Stimulated activated CD4-positive, alpha-beta T cell treated with anti-CD3 and anti-CD28 coated beads, Interleukin-1b, Interleukin-23, amount 100 ng/mL, for 4 hours (primary cell): ENCODE measurements at places on chromosomes 13 and 19.
A peak's percentile ranks its signal among the peaks of the same experiment; 100 is the strongest.

GRCh38 chr13:108357228-108357627 lies 87.7 kb downstream of the TNFSF13B start:
- DNase-seq: no peak

GRCh38 chr13:22776394-22777186 lies 404.2 kb upstream of the SGCG start:
- DNase-seq: no peak

- peak; percentile 81 for DNase-seq
Measured at GRCh38 chr19:16324384-16325160, at the start of gene KLF2. TSS of gene KLF2 (plus strand) at chr19:16324826. CDS start at chr19:16324924, 98 bp downstream.

- DNase-seq: no peak
Measured at GRCh38 chr13:94267581-94268366, 211.7 kb downstream of the DCT start.

DNA sequence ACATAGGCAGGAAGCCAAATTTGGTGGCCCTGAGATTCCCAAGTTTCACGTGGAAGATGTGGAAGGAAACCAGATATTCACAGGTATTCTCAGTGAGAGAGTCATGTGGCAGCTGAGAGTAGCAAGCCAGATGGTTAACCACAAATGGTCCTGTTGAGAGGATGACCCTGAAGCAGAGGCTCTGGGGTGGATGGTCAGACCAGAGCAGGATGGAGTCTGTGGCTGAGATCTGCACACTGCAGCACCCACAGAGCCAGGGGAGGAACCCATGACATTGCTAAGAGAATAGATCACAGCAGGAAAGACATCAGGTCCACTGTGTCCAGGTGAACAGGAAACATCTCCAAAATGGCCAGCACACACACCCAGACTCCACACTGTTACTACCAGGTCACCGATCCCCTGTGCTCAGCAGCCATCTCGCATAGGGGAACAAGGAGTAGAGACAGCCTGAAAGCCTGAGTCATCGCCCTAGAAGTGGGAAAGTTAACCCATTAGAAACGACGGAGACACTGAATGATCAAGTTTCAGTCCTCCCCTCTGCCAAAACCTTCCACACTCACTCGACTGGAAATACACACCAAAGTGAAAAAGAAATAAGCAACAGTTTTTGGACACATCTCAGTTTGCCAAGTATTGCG lies 160.0 kb downstream of the RBM26 start:
- no peak for DNase-seq

DNA sequence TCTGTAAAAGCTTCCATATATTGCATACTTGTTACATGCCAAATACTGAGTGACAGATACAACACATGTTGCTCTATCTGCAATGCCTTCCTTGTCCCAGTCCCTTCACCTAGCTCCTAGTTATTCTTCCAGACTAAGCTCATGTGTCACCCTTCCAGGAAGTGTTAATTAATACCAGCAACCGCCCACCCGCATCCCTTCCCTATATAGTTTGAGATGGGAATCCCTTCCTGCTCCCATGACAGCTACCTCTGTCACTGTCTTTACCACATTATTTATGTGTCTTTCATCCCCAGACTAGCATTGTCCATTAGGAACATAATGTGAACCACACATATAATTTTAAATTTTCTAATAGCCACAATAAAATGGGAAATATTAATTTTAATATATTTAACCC lies 49.5 kb upstream of the FRY start:
- no peak for DNase-seq

DNA sequence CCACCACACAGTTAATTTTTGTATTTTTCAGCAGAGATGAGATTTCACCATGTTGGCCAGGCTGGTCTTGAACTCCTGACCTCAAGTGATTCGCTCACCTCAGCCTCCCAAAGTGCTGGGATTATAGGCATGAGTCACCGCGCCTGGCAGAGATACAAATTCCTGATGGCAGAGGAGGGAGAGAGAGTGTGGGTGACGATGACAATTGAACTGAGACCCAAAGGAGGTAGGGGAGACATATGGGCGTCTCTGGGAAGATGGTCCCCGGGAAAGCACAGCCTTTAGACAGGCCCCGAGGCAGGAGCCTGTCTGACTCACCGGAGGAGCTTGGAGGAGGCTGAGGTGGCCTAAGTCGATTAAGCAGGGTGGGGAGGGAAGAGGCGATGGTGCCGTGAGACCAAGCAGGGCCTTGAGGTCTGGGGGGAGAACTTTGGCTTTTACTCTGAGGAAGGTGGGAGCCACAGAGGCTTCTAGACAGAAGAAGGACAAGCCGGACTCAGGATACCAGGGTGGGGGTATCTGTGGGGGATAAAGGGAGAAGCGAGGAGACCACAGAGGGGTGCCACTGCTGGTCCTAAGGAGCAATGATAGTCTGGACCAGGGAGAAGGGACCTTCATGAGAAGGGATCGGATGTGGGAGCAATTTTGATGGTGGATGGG lies 38.2 kb downstream of the ARRDC2 start:
- DNase-seq: no peak

GRCh38 chr19:46967578-46968032 lies 52.0 kb upstream of the NPAS1 start:
- no peak for DNase-seq

DNA sequence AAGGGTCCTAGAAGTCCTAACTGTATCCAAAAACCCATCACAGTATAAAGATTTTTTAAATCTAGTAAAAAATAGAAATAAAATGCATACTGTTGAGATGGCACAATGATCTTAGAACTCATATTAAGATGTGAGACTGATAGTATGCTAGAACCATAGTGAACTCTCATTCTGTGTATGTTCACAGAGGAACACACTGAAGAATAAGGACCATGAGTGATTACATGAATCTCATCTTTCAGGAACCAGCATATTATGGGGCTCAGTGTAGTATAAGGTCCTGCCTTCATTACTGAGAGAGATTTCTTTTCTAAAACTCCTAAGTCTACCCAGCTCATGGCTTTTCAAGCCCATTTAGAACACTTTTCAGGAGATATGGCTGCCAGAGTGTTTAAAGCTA lies 59.8 kb upstream of the RFC3 start:
- no peak for DNase-seq

GRCh38 chr13:98415326-98416070 lies 161.4 kb downstream of the STK24 start:
- DNase-seq: no peak

- DNase-seq: no peak
Measured at GRCh38 chr13:82571653-82572052, 1310.6 kb downstream of the SLITRK1 start.

GRCh38 chr19:15320116-15320515 lies 12.2 kb downstream of the BRD4 start:
- DNase-seq: no peak

- DNase-seq: no peak
Measured at GRCh38 chr13:47679401-47679800, 321.7 kb downstream of the SUCLA2 start.

DNA sequence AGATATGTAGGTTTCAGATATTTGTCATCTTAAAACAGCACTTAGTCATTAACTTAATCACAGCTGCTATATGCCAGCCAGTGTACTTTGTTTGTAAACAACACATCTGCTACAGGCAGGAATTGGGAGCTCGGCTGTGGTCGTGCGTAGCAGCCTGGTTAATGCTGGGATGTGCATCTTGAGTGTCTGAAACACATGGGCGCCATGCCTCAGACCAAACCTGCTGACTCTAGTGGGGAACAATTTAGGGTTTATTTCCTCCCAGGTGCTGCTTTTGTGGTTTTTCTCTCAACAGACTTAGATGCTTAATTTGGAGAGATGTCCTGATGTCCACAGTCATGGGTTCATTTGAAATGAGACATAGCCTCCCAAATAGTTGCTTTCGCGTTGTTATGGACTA lies 238.5 kb upstream of the TMTC4 start:
- DNase-seq: no peak

DNA sequence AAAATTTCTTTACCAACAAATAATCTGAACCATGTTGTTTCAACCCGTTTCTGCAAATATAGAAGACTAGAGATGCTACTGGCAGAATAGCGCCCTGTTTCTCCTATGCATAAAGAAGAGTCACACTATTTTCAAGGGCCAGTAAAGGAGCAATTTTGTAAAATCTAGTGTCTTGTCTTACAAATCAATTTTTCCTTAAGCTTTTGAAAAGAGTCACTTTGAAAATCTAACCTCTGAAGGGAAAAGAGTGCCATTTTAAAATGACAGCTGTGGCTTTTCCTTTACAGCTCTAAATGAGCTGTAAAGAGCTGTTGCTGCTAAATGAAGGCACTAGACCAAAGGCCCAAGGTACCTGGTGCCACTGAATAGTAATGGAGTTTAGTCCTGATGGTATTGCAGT lies 16.9 kb upstream of the GTF2F2 start:
- DNase-seq: no peak

DNA sequence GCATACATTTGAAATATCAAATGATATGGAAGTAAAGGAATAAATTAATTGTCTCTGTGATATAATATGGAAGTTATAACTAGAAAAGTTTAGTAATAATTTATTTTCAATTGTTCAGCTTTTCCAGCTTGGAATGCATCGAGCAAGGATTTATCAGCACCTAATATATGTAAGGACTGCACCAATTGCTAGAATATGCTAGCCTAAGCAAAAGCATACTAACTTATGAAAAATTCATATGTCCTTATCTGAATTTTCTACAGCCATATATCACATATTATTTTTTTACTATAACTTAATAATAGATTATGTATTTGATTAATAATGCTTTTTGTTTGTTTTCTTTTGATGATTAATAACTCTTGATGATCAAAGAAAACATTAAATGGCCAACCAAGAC lies 849.2 kb upstream of the GPC6 start:
- no peak for DNase-seq

GRCh38 chr19:1745589-1746031 lies 7.7 kb upstream of the ONECUT3 start:
- DNase-seq: no peak

DNA sequence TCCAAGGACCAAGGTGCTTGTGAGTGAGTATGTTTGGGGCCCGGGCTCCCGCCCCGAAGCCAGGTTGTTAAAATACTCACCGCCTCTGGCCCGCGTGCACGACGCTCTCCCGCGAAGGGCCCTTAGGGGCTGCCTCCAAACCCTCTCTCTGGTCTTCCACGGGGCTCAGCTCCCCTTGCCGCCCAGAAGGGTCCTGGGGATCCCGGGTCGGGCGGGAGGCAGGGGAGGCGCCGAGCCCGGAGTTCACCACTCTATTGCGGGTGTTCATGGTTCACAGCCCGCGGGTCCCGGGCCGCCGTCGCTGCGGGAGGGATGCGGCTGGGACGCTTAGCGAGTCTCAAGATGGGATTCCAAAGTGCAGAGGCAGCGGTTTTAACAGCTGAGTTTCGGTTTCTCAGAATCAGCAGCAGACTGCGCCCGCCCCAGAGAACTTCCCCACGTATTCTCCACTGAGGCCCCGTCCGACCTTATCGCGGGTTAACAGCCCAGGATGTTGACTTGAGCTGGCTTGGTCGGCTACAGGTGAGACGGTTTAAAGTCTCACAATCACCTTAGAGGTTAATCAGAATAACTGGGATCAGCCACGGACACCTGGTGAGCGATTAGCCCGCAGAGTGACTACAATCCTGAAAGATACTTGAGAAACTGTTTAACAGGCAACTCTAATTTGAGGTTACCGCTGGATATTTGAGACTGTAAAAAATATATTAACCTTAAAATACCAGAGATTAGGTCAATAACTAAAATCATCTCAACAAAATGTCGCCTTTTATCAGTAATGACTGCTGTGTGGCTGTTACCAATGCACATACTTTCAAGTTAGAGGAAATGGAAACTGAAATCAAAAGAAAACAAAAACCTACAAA lies at the start of gene EPSTI1:
Gene EPSTI1 (minus strand): TSS at position 344 of the 866 bp plus-strand sequence. CDS start 76 bp downstream, at position 268.
- DNase-seq: peak; percentile 70

GRCh38 chr19:17112271-17112670 lies 36.7 kb downstream of the MYO9B start:
- no peak for DNase-seq

DNA sequence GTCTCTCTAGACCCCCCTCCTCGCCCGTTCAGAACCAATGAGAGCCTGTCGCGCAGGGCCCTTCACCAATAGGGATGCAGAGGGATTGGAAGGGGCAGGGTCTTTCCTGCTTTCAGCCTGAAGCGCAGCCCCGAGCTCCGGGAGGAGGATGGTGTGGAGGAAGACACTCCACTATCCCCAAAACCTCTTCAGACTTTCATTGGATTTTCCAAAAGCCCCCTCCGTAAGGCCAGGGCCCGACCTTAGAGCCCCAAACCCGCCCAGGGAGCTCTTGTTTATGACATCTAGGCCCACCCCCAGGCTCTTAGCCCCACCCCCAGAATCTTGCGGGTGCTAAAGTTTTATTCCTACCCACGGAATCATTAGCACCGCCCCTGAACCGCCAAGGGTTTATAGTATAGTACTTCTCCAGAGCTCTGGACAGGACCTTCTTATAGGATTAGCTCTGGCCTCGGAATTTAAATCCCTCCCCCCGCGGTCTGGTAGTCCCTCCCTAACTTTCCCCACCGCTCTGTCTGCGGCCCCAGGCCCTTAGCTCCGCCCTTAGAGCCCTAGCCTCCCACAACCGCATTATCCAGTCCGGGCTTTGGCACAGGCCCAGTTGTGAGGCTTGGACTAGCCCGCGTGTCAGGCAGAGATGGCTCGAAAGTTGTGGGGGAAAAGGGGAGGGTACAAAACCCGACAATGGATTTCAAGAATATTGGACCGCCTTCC lies 6.6 kb upstream of the EML2 start:
- peak; percentile 52 for DNase-seq

DNA sequence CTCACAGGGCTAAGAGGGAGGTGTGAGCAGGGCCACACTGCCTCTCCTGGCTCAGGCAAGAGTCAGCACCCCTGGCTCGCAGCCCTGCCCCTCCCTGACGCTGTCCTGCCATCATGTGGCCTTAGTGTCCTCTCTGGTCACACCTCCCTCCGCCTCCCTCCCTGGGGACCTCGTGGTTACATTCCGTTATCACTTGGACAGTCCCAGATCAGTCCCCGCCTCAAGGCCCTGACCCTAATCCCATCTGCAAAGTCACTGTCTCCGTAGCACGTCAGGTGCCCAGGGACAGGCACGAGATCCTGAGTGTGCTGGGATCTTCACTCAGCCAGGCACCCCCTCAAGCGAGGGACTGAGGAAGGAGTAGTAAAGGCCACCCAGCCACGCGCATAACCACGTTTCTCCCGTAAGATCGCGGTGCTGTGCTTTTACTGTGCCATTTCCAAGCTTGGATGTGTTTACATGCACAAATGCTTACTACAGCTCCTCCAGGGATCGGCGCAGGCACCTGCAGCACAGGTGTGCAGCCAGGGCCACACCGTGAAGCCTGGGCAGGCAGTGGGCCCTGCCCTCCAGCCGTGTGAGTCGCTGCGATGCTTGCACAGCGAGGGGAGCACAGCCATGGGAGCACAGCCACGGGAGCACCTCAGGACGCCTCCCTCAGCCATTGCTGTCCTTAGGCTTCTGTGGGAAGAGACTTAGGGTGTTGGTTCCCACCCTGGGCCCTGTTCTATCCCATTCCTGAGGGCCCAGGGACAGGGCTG lies 10.7 kb upstream of the TMEM255B start:
- DNase-seq: no peak

GRCh38 chr19:51777570-51778462 lies 16.8 kb downstream of the FPR2 start:
- peak; percentile 21 for DNase-seq

- no peak for DNase-seq
Measured at GRCh38 chr13:52600666-52601065, 41.6 kb upstream of the HNRNPA1L2 start.
